ENCODE measurements at places on chromosomes 3 and 15.

GRCh38 chr3:117556646-117557407, 847.2 kb downstream of the TUSC7 start:
- DNase-seq: no peak

- no peak for DNase-seq
Observed at GRCh38 chr3:187678726-187679268, 8.6 kb upstream of the SST start.

DNA sequence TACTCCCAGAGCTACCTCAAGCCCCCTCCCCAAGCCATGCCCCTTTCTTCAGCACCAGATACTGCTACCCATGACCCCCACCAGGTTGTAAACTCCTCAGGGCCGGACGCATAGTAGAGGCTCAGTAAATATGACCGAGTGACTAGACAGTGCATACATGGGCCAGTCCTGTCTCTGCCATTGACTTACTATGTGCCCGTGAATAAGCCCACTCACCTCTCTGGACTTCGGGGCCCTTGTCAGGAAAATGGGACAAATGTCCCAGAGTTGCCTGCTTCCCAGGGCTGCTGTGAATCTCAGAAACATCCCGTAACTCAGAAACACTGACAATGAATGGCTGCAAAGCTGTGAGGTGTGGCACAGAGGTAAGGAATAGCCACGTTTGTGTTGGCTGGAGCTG, 48.2 kb upstream of the FGD5 start:
- DNase-seq: no peak

- DNase-seq: no peak
Observed at GRCh38 chr3:41209646-41210045, 10.3 kb downstream of the CTNNB1 start.

DNA sequence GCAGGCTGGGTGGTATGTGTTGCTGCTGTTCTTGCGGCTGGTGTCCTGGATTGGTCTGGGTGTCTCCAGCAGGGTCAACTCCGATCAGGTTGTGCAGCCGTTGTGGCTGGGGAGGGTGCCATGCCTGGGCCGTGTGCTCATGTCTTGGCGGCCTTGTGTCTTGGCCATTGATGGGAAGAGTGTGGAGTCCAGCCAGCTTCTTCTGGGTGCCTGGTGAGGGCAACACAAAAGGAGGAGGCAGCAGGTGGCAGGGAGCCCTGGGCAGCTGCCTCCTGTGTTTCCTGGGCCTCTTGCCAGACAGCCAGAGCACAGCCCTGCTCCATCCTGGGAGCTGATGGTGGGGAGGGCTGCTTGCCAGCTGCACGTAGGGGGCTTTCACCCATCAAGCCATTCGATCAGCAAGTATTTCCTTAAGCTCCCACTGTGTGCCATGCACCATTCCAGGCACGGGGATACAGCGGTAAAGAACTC, 4.3 kb downstream of the CHAC1 start:
- no peak for DNase-seq

DNA sequence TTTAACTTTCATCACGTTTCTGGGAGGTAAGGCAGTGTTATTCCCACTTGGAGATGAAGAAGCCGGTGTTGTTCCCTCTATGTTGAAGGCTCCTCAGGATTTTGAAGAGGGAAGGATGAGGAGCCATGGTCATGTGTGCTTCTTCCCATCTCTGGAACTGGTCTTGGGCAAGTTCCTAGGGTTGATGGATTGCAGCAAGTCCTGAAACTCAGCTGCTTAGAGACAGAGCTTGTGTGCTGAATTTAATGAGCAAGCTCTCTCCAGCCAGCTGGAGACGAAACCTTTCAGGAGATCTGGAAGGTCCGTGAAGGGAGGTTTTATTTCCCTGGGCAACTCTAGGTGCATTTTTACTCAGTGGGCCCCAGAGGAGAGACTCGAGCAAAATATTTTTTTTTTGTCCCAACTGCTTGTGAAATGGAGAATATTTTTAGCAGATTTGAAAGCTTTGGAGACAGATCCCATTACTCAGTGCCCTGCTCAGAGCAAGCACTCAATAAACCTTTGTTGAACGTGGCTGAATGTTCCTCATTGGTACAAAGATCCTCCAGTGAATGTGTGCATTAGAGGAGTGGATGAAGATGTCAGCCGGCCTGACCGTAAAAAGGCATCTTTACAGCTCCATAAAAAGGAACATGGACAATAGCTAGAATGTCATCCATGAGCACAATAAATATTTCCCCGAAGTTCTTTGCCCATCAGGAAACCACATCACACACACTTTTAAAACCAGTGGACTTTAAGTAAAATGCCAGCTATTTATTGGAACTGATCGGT, 55.6 kb upstream of the RGMA start:
- no peak for DNase-seq

GRCh38 chr3:32335365-32336112, 56.1 kb upstream of the CMTM7 start:
- no peak for DNase-seq

GRCh38 chr3:53604232-53604631, 109.8 kb downstream of the CACNA1D start:
- DNase-seq: no peak

GRCh38 chr3:119310071-119310470, 15.9 kb downstream of the ARHGAP31 start:
- DNase-seq: no peak

DNA sequence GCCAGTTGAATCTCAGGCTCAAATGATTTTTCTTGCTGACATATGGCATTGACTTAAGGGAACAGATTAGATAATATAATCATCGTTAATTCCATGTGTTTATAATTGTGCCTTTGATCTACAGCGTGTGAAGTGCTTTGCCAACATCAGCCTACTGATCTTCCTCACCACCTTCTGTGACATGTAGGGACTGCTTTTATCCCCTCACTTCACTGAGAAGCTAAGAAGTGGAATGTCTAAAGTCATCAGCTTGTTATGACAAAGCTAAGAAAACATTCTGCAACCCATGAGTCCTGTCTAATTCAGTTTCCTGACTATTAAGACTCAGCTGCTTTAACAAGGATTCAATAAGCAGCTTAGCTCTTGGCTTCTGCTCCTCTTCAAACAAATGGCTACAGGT, 106.0 kb downstream of the MYH15 start:
- DNase-seq: no peak

DNA sequence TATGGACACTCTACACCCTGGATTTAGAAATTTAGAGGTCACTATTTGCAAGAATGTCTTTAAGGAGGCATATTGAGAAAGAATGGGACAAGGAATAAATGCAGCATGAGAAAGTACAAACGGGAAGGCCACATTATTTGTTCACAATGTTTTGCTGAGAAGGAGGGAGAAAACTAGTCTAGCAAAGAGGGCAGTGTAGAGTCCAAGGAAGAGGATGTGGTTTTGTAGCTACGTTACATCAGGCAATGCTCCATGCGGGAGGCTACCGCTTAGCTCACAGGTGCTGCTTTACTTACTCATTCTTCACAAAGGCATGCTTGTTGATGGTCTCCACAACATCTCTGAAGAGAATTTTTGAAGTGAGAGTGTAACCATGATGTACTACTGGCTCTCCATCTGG, 191.1 kb downstream of the PLCH1 start:
- DNase-seq: peak; percentile 3

DNA sequence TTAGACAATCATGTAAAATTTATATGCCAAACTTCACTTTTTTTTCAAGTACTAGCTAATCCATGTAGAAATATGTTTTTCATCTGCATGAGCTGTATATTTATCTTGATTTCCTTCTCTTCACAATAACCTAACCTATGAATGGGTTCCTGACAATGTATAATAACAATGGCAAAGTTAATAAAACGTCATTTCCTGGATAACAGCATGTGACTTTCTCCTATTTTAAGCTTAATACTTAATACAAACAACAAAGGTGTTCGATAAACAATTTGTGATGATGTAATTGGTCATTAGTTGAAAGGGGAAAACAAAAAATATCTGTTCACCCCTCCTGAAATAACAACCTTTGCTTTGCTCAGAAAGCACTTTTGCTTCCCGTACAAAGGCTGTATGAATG, 20.4 kb downstream of the CD200 start:
- no peak for DNase-seq

DNA sequence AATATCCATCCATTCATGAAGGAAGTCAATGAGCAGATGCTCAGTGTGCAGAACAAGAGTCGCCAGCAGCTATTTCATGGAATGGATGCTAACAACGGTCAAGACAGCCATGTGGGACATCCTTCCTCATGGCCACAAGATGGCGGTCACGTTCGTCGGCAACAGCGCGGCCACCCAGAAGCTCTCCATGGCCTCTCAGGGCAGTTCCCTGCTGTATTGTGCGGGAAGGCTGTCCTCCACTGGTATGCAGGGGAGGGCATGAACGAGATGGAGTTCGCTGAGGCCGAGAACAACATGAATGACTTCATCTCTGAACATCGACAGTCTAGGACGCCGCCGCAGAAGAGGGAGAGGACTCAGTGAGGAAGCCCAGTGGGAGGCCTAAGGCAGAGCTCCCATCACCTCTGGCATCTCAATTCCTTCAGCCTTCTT, 208.3 kb downstream of the TJP1 start:
- no peak for DNase-seq

GRCh38 chr3:180870008-180870699, 42.3 kb upstream of the FXR1 start:
- no peak for DNase-seq

DNA sequence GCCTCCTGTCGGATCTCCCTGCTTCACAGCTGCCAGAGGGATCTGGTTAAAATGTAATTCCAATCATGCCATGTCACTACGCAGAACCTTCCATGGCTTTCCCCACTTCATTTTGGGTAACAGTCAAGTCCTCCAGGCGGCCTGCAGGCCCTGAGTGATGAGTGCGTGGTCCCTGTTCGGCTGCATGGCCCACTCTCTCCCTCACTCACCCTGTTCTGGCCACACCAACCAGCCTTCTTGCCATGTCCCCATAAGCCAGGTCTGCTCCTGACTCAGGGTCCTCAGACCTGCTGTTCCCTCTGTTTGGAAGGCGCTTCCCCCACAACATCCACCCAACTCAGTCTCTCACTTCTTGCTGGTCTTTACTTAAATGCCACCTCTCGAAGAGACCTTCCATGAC, 41.6 kb upstream of the LINGO1 start:
- DNase-seq: no peak

DNA sequence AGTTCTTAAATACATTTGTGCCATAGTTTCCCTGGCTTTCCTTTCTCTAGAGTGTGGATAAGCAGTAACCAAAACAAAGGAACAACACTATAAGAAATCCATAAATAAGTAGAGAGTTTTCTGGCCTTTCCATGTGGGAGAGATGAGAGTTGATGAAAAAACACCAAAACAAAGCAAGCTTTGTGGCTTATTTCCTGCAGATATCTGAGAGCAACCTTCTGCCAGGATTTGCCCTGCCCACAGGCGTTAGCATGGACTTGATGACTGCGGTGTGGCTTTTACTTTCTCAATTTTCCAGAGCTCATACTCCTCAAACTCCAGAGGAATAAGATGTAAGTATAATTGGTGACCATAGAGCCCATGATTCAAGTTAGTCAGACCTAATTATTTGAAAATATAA, 194.9 kb downstream of the RAP2B start:
- DNase-seq: no peak

DNA sequence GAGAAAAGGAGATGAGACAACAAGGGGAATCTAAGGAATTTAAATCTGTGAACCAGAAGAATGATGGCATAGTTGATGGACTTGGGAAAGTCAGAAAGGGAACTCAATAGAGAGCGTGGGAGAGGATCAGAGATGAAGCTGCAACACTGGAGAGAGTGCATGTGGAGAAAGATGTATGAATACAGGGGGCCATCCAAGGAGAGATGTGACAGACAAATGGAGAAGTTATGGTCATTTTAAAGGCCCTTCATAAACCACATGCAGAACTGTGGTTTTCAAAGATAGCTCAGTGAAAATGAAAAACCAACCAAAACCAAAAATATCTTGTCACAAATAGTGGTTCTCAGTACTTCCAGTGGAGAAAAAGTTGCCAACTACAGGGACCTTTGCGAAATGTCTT, 265.2 kb downstream of the SUCLG2 start:
- no peak for DNase-seq

GRCh38 chr15:25670025-25670554, 193.0 kb downstream of the ATP10A start:
- DNase-seq: no peak

DNA sequence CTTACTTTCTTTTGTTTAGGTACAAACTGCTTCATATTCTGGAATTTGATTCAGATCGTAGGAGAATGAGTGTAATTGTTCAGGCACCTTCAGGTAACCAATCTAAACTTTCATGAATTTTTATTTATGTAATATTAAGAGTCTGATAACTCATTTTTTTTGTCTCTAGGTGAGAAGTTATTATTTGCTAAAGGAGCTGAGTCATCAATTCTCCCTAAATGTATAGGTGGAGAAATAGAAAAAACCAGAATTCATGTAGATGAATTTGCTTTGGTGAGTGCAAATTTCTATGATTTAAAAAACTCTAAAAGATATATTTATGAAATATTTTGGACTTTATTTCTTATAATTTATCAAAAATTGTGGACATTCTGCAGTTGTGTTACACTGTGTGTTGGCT, 75.8 kb downstream of the ATP11B start:
- no peak for DNase-seq

DNA sequence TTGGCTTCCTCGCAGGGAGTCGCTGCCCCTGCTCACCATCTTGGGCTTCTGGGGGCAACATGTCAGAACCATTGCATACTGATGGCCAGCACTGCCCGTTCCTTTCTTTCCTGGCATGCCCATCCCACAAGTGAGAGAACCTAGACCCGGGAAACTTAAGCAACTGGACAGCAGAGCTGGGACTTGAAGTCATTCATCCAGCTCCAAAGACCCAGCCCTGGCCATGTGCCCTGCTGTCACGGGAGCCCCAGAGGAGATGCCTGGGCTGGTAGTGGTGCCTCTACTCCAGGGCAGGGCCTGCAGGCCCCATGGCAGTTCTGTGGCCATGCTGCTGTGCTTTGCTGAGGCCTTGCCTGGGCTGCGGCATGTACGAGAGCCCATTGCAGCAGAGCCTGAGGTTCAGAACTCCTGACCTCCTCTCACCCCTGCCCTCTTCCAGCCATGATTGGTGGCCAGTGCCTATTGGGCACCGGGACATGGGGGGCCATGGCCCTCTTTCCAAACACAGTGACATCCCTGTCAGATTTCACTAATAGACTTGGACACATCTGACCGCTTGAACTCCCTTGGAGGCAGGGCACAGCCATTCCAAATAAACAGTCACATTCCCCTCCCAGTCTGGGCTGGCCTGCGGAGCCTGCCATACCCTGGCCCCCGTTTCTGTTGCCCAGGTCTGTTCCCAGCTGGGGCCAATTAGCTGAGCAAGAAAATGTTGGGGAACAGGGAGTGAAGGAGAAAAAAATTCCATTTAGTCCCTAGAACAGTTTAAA, 115.9 kb downstream of the EEFSEC start:
- DNase-seq: no peak

DNA sequence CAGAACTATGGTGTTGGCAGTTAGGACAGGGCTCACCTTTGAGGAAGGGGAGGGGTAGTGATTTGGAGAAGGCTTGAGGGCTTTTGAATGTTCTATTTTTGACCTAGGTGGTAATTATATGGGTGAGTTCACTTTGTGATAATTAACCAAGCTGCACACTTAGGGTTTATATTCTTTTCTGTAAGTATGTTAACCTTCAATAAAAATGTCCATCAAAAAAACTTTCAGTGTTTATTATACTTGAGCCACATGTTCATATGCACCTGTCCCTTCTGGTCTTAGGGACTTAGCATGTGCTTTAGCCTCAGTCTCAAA, 28.4 kb downstream of the PDE8A start:
- no peak for DNase-seq

Measured in activated T-helper 1 cell treated with anti-CD3 and anti-CD28 coated beads, Interleukin-12 subunit alpha, Interleukin-12 subunit beta, Interleukin-2, Interleukin-4 antibody, amounts not matched to agents 30 ng/mL and 10 ng/mL and 1 ng/mL, durations not matched to agents 14 hours and 24 hours and 36 hours (primary cell).